ENCODE measurements at places on chromosomes 5 and 9.

- DNase-seq, result peak; percentile 65
Observed at GRCh38 chr5:107674655-107675054, 3.9 kb upstream of the EFNA5 start.

DNA sequence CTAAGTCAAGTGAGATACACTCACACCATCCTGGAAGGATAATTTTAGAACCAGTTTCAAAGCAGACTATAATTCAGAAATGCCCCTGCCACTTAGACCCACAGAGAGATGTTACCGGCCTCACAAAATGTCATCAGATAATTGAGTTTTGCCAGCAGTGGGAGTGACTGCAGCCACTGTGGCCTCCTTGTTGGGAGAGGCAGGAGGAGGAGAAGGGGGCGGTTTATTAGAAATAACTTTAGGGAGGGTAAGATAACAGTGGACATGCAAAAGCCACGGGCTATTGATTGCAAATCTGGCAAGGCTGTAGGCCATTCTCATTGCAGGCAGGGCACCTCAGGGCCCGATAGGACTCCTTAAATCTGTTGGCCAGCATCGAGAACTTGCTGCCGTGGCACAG lies 13.4 kb downstream of the GRXCR2 start:
- no peak for DNase-seq

GRCh38 chr9:18699764-18700163 lies 225.8 kb downstream of the ADAMTSL1 start:
- DNase-seq, result no peak

DNA sequence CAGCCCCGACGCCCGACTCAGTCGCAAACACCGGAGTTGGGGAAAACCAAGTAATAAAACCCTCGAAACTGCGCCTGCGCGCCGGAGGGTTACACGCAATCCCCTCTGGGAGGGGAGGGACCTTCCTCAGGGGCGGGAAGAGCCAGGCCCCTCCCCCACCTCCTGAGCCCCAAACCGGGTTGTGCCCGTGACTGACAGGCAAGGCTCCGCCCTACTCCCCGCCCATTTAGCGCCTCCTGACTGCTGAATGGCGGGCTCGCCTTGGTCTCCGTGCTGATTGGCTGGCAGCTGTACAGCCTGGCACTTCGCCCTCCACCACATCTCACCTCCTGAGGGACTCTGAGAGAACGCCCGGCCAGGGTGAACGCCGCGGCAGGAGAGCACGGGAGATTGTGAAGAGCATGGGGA lies at the start of gene PRDM9:
Gene PRDM9, plus strand, starts transcription at position 332 of the 408 bp plus-strand sequence. CDS start 1,425 bp downstream, outside the sequence.
- DNase-seq, result peak; percentile 45

GRCh38 chr9:70576116-70576515 lies 161.7 kb upstream of the KLF9 start:
- no peak for DNase-seq

DNA sequence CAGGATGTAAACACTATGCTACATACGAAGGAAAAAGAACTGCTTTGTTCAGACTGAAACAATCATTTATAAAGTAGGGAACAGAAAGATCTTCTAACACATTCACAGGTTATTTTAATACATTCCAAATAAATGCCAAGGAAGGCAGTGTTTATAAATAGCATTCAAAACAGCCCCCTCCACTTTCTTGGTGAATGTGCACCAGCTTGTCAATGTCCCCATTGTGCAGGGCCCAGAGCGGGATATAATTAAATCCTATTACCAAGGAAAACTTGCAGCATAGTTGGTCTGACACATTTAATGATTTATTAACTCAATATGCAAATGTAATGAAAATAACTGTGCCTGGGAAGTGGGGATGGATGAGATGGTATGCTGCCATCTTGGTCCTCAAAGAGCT lies 135.9 kb upstream of the RAD23B start:
- DNase-seq, result no peak

- DNase-seq, result no peak
Observed at GRCh38 chr9:138098908-138099791, 221.6 kb downstream of the CACNA1B start.

DNA sequence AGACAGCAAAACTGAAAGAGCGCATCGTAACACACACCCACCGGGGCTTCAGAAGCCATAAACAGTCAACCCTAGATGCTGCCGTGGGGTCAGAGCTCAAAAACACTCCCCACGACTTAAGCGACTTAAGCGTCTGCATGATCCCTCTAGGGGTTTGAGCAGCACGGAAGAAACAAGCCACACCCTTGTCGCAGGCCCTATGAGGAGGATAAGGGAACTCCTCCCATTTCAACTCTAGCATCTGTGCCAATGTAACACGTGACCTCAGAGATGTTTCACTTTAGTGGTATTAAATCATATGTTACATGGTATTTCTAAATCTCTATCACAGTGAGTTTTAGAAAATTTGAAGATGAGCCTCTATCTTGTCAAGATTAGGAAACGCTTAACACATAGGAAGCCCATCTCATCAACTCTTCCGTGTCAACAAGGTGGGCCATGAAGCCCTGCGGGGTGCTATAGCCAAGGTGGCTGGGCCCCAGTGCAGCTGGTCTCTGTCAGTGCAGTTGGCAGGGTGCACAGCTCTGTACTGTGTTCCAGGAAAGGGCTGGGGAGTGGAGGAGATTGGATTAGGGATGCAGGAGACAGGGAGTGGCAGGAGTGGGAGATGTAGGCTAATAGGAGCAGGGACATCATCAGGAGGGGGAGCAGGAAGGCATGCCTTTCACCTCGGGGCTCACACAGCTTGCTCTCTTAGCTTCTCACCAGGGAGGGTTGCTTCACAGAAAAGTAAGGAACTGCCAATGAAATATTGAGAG lies 33.1 kb downstream of the ZCCHC9 start:
- no peak for DNase-seq

- no peak for DNase-seq
Observed at GRCh38 chr9:70143394-70144130, 99.9 kb downstream of the MAMDC2 start.

DNA sequence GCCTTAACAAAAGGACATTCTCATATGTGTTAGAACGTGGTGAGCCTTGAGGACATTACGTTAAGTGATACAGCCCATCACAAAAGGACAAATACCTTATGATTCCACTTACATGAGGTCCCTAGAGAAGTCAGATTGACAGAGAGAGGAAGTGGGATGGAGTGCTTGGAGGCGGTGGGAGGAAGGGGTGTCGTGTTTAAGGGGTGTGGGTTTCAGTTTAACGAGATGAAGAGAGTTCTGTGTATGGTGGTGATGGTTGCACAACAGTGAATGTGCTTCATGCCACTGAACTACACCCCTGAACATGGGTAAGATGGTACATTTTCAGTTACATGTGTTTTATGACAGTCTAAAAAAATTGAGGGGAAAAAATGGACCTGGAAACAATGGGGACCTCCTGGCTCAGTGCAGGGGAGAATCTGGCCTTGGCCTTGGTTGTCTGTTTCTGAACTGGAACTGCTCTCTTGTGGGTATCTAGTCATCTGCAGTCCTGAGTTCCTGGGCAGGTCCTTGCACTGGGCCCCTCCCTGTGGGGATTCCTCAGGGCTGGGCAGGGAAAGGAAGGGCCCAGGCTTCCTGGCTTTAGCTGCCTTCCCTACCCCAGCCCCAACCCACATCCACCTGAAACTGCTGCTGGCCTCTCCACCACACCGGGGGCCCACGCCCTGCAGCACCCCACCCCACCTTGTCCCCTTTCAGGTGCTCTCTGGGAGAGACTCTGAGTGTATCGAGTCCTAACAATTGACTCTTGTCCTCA lies 17.8 kb downstream of the LRRC8A start:
- no peak for DNase-seq

- no peak for DNase-seq
Observed at GRCh38 chr9:125989524-125990180, 242.5 kb downstream of the PBX3 start.

DNA sequence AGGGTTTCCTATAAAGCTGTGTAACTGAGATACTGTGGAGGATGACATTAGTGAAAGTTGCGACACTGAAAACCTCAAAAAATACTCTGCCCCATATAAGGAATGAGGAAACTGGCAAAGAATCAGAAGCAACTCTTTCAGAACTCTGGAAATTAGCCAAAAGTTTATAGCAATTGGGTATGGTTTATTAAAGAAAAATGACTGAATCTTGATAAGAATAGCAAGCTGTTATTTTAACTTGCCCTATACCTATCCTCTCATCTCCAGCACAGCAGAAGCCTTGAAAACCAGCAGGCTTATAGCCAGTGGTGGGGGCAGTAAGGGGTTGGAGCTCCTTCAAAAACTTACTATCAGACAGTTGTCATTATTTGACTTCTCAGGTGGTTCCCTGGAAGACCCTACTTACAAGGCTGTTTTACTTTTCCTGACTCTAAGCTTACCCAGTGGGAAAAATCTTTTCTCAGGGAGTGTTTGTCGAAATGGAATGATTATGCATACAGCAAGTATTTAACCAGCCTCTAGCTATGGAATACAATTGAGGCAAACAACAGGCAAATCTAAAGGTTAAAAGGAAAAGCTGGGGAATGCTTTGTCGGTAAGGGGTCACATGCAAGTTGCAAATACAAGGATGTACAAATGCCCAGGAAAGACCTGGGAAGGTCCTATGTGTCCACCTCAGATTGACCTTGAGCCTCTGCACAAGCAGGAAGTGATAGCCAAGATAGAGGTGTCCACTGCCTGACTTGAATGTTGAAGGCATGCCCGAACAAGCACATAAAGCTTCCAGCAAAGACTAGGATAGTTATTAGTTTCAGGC lies 21.0 kb upstream of the FAM151B start:
- DNase-seq, result peak; percentile 38

DNA sequence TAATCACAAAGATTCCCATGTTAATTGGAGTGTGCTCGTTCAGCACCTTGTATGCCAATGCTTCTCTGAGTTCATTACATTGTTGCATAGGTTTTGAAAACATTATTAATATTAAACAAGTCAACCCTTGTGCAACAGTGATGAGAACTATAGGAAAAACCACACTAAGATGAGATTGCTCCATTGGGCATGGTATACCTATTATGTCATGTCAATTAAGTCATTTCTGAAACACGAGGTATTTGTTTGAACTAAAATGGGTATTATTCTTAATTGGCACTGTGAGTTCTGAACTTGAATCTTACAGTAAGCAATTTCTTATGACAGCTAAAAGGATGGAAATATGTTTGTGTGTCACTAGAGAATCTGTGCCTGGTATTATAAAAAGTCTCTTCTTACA lies 447.7 kb downstream of the EFNA5 start:
- no peak for DNase-seq

- DNase-seq, result no peak
Observed at GRCh38 chr5:50766462-50766861, 100.0 kb downstream of the PARP8 start.

GRCh38 chr9:100534401-100534800 lies 43.5 kb upstream of the CAVIN4 start:
- DNase-seq, result no peak

GRCh38 chr5:41748631-41749030 lies 121.6 kb downstream of the OXCT1 start:
- DNase-seq, result peak; percentile 42

- peak; percentile 51 for DNase-seq
Observed at GRCh38 chr5:137073189-137073588, 425.9 kb downstream of the SPOCK1 start.

DNA sequence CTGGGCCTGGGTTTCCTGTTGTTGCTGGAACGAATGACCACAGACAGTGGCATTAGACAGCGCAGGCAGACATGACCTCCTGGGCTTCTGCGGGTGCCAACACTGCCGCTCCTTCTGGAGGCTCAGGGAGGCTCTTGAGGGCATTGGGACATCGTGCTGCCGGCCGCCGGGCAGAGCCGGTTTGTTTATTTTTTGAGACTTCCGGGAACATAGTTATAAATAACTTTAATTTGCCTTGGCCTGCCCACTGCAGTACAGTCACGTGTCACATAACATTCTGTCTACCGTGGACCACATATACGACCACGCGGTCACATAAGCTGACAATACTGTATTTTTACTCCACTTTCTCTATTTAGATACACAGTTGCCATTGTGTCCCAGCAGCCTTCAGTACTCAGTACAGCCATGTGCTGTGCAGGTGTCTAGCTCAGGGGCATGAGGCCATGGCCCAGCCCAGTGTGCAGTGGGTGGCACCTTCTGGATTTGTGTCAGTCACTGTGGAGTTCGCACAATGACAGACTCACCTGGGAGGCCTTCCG lies 8.2 kb upstream of the TOR4A start:
- no peak for DNase-seq

DNA sequence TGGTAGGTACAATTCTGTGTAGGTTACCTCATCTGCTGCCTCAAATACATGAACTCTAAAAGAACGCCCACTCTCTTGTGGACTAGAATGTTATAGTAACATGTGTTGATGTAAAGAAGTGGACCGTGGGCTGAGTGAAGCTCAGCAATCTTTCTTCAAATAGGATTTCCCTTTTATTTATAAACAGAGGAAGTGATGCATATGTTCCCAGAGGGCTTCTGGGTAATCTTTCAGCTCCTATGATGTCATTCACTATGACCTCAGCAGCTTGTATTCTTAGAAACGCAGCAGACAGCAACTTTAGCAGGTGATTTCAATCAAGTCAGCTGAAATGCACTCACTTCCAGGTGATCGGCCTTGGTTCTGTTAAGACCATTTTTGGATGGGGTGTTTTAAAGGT lies 14.4 kb downstream of the F2RL2 start:
- peak; percentile 69 for DNase-seq

- no peak for DNase-seq
Observed at GRCh38 chr9:117412841-117413240, 2.0 kb downstream of the ASTN2 start.

DNA sequence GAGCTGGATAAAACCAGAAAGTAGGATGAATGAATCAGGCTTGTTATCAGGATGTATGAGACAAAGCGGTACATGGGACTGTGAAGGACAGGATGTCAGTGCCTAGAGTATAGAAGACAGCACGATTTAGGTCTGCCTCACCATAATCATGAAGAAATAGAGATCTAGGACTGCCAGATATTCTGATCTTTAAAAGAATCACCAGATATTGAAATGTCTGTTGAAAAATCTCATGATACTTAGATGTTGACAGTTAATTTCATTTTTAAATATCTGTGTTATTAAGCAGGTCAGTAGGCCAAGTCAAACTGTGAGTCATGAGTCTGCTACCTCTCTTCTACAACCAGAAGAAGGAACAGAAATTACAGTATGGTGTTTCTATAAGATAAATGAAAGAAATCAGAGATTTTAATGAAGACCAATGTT lies 65.0 kb downstream of the ST8SIA4 start:
- no peak for DNase-seq

- DNase-seq, result no peak
Observed at GRCh38 chr9:38700695-38701094, 19.2 kb downstream of the FAM240B start.

DNA sequence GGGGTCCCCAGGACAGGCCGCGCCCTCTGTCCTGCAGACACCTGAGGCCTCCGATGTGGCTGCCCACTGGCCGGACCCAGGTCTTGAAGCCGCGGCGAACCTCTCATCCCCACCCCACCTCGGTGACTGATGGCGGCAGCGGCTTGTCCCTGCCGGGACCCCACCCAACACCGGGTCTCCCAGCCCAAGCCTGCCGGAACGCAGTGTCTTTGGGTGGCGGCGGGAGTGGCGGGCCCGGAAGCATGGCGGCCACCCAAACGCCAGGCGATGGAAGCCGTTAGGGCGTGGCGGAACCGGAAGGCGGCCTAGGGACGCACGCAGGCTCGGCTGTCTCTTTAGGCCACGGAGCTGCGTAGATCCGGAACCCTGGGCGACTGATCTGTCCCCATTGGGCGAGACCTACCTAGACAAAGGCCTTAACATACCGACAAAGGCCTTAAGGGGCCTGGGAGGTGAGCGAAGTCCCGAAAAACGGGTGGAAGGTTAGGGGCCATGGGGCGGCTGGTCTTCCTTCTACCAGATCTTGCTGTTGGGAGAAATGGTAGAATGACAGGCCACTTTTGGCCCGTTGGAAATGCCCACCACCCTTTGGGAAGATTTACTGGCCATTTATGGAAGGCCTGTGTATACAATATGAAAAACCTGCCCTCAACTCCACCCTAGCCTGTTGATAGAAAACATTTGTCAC lies 94.6 kb upstream of the SMC2 start:
- no peak for DNase-seq
